CD4-positive, CD25-positive, alpha-beta regulatory T cell (primary cell): ENCODE measurements at places on chromosomes 5 and 9.

DNA sequence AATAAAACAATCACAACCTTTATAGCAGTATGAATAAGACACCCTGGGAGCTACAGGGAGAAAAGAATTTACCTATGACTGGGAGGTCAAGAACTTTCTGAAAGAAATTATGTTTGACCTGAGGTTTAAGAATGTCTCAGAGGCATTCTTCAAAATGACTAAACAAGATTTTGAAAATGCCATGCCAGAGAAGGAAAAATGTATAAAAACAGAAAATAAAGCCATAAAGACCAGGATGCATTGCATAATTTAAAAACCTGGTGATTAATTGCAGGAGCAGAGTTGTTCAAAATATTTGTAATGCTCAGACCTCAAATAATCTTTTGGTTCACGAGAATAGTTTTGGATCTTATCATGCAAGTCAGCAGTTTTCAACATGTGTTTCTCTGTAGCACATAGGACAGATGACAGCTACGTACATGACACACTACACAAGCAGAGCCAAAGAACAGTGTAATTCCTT is 954.7 kb upstream of the ARRDC3 start:
- no peak for DNase-seq

DNA sequence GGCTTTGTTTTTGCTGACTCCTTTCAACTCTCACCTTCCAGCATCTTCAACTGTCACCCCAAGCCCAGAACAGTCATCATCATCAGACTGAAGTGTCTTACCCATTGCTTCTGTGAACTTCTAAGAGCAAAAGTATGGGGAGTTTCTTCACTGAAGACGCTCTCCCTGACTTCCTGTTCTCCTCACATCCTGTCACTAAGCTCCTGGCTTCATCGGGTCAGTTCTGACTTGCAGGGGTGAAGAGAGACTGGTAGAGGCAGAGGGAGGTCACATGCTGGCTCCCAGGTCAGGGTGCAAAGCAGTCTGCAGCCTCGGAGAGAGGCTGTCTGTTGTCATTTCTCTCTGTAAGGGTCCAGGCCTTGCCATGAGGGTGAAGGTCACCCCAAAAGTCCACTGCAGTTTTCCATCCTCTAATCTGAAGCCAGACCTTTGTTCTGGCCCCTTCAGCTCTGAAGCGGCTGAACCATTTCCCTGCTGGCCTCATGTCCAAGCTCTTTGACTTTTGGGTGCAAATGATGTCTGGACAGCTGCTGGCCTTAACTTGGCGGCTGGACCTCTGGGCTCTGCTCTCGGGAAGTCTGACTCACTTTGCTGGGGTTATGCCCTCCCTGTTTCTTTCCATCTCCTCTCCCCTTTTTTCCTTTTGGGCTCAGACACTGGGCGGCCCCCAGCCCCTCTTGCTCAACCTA is 305.0 kb downstream of the RAB3C start:
- no peak for DNase-seq

GRCh38 chr5:41277476-41278245 is 64.3 kb upstream of the C6 start:
- no peak for DNase-seq

- no peak for DNase-seq
Observed at GRCh38 chr5:6543346-6543730, 89.5 kb downstream of the NSUN2 start.

DNA sequence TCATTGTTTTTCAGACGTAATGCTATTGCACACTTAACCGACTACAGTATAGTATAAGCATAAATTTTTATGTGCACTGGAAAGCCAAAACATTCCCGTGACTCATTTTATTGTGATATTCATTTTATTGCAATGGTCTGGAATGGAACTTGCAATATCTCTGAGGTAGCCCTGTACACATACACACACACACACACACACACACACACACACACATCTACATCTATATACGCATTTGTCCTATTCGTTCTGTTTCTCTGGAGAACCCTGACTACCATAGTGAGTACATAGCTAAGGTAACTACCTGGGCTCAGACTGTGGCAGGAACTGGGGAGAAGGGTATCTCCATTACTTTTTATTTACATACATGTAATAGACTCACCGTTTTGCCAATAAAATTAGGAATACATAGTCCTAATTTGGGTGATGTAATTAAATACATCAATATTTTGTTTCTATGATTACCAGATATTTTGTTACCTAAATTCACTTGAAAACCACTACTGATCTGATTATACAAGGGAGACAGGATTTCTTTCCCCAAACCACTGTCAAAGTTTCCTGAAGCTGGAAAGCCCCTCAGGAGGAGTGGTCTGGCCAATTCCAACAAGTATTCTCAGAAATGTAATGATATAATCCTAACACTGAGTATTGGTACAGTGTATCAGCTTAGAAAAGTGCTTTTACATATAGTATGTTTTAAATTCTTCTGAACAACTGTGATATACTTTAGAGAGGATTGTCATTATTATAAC is 74.0 kb upstream of the PLPP1 start:
- no peak for DNase-seq

GRCh38 chr9:110197330-110198187 is 10.4 kb downstream of the C9orf152 start:
- no peak for DNase-seq

DNA sequence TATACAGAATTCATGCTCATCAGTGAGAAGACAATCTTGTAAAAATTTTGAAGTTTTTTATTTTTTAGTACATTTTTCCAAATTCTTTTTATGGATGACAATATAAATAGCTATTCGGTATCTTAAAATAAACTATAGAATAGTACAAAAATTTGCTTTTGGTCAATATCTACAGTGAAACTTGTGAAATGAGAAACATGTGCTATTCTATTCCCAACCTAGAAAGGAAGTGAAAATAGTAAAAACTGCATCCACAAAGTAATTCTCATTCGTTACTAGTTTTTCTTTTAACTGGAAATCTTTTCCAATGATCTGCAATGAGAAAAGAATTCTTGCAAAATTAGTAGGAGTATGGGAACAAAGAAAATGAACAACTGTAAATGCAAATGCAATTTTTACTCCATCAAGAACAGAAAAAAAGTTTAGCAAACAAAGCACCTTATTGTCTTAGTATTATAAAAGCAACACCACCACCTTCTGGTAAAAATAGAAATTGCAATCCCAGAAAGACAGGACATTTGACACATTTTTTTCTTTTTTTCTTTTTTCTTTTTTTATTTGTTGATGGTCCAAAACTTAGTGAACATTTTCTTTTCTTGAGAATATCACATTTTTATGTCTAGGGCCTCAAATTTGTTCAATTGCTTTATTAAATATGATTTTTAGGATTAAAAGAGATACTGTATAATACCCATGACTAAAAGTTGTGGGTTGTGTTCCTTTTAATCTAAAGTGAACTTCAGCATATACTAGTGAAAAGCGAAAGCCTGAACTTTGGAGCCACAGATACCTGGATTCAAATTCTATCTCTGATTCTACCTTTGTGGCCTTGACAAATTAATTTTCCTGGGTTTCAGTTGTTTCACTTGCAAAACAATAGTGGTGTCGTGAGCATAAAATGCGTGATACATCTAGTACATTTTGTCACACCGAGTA is 72.3 kb downstream of the SLCO4C1 start:
- DNase-seq, result peak; percentile 29

- no peak for DNase-seq
Observed at GRCh38 chr9:128091571-128091970, 23.5 kb downstream of the SLC25A25 start.

DNA sequence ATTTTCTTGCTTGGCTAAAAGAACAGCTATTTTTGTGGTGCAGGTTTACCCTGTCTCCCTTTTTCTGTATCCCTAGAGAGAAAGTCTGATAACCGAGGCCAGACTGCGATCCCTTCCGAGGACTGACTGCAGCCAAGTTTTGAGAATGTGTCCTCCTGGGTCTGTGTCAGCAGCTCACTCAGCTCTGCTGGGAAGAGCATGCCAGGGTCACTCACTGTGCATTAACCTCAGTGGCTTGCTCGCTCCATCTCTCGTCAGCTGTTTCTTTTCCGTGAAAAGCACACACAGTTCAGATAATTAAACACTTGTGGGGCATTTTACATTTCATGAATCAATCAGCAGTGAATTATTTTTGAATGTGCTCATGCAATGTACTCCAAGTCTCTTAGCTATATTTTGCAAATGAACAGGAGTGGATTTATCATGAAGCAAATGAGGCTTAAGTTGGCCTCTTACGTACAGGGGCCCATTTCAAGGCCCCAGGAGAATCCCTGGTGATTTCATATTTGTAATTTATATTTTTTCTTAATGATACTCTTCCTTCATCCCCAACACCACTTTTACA is 252.1 kb downstream of the SMARCA2 start:
- DNase-seq, result no peak

- no peak for DNase-seq
Observed at GRCh38 chr5:119333421-119333851, 22.4 kb upstream of the TNFAIP8 start.
